Stimulated activated CD8-positive, alpha-beta memory T cell treated with anti-CD3 and anti-CD28 coated beads, Interleukin-15, amount 100 ng/mL, for 1 hour (primary cell): ENCODE measurements at places on chromosomes 2 and 18.

- no peak for DNase-seq
These were observed 71.4 kb upstream of the ITGB6 start for GRCh38 chr2:160271171-160272086.

- DNase-seq: no peak
These were observed 86.8 kb downstream of the ADCYAP1 start for GRCh38 chr18:991441-991840.

DNA sequence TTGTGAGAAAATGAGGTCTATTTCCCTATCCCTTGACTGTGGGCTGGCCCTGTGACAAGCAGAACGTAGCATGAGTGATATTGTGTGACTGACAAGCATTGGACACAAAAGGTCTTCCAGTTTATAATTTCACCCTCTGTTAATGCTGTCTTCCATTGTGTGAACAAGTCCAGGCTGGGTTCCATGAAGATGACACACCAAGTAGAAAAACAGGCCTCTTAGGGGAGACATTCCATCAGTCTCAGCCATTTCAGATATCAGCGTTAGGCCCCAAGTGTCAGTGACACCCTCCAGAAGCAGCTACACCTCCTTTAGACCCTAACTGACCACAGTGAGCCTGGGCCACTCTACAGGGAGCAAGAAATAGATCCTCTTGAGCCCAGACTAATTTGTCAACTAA, 511.3 kb downstream of the FBXO15 start:
- DNase-seq: no peak

GRCh38 chr2:1889099-1889650, 144.9 kb upstream of the PXDN start:
- no peak for DNase-seq

DNA sequence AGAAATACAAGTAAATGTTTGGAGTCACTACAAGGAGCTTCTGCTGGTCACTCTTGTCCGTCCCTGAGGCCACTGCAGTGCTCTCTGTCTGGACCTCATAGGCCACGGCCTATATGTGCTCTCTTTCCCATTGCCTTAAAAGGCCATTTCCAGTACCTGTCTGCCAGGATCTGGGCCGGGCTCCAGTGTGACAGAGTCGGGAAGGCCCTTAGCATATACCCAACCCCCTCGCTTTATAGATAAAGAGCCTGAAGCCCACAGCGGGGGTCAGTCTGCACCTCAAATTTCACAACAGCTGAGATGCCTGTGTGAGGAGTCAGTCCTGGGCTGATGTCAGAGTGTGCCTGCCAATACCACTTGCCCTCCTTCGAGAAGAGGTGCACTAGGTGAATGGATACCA, 39.9 kb downstream of the ADD2 start:
- DNase-seq: no peak

GRCh38 chr2:36461039-36461681, 105.6 kb downstream of the CRIM1 start:
- DNase-seq: no peak

GRCh38 chr2:37561615-37562569, 109.5 kb downstream of the CDC42EP3 start:
- no peak for DNase-seq

DNA sequence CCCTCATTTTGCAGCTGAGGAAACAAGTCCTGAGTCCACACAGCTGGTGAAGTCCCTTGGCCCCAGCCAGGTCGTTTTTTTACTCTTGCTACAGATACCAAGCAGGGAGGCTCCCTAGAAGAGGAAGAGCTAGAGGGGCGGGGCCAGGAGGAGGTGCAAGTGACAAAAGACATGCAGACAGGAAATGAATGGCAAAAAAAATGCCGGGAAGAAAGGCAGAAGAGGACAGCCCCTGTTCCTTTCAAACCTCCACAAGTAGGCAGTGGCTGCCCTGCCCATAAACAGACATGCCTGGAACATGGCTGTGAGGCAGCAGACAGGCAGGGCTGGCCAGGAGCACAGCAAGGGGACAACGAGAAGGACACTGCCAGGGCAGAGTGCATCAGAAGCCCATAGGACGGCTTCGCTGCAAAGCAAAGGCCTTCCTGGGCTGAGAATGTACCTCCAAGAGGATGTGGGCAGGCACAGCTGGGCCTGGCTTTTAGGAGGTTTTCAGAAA, 108.7 kb downstream of the ZBTB7C start:
- no peak for DNase-seq

GRCh38 chr18:75530566-75531211, 103.2 kb upstream of the SMIM21 start:
- DNase-seq: no peak

DNA sequence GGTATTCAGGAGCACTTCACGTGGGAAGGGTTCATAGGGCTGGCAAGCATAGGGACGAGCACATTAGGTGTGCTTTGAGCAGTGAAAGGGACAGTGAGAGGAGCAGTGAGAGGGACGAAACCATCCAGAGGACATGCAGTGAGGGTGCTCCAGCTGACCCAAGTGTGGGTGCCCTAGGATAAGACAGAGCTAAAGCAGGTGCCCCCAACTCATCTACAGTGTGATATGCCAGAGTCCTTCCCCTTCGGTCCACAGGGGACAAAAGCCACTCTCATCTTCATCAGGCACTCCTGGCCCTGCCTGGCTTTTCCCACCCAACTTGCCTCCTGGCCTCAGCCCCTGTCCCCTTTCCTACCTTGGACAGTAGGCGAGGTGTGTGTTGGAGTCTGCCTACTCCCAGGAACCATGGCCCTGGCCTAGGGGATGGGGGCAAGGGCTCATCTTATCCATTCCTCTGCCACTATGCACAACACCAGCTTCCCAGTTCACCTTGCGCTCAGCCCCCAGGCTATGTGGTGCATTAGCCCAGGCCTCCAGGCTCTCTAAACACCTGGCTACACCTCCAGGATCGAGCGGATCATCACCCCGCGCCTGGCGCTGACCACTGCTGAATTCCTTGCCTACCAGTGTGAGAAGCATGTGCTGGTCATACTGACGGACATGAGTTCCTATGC, 16.1 kb upstream of the ANKRD53 start:
- no peak for DNase-seq

GRCh38 chr18:46400449-46400848, 256.6 kb downstream of the LOXHD1 start:
- no peak for DNase-seq

DNA sequence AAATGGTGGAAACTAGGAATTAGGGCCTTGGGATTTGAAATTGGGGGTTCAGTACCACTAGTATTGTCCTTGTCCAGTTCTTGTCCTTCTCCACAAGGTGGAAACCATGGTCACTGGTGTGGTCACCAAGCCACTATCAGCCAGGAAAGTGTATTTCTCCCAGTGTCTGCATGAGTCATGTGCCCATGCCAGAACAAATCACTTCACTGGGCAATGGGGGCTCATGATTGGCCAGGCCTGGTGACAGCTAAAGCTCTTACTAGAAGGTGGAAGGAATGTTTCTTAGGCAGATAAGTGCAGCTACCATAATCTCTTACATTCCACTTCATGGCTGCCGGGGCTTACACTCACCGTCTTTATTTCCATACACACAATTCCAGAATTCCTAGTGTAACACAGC, 124.8 kb upstream of the TACR1 start:
- DNase-seq: no peak

- DNase-seq: no peak
These were observed 135.4 kb upstream of the PIEZO2 start for GRCh38 chr18:11284811-11285210.

- no peak for DNase-seq
These were observed 75.7 kb downstream of the RNF152 start for GRCh38 chr18:61817086-61817485.

GRCh38 chr2:101846973-101847372, 144.8 kb upstream of the IL1R2 start:
- DNase-seq: no peak

DNA sequence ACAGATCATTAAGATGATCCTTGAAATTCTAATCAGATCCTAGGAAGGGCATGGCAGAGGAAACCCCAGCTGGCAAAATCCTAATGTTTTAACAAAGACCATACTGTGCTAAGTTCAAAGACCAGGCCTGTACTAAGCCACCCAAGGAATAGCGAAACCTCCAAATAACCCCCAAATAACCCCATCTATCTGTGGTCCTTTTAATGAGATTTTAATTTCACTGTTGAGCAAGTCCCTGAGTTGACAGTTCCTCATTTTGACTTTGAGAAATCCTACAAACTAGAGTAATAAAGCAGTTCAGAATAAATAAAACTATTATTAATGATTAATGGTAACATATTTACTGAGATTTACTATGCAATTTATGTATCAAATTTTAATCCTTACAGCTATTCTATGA, 259.8 kb downstream of the STK39 start:
- DNase-seq: no peak

- no peak for DNase-seq
These were observed 45.6 kb downstream of the ATOH8 start for GRCh38 chr2:85799215-85799956.

DNA sequence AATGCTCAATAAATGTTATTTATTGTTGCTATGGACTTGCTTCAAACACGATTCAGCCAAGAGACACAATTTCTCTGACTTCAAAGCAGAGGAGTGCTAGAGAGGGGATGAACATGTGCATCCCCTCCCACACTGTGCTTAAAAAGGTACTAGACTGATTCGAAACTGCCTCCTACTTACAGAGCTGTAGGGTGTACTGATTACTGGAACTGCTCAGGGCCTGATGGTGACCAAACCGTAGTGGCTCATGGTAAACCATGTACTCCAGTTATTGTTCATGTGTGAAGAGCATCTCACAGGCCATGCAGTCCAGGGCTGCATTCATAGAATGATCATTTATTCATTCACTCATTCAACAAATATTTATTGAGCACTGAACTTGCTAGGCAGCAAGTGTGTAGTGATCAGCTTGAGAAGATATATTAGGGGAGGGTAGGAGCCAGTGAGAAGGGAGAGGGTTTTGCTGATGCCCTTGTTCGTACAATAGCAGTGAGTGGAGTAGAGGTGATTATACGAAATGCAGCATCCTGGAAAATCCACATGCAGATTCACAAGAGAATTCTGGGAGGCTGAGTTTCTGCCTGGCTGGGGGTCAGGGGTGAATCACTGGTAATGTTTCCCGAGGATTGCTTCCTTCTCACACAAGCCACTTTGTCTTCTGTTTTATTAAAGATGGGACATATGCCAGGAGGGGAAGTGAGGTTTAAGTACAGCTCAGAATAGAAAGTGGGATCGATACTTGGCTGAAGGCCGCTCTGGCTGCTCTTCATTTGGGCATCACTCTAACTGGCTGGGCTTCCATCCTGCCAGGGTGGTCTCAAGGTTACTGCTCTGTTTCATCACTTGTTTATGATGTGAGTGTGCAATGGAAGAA, 245.4 kb downstream of the RAD51AP2 start:
- no peak for DNase-seq

DNA sequence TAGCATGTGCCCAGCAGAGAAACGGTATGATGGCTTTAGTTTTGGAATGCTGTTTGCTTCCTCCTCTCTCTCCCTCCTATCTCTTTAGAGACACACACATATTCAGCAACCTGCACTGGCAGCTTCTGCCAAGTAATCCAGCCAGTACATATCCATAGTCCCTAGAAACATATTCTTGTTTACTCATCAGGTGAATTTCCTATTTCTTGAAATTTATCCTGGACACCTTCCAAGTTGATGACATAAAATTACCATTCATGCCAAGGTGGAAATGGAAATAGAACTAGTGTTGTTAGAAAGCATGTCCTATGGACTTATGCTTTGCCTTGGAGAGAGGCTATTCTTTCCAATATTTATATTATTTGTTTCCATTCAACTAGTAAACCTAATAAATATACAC, 50.9 kb upstream of the RGPD4 start:
- no peak for DNase-seq

GRCh38 chr2:119431976-119432850, 559 bp downstream of the TMEM37 start:
- DNase-seq: no peak

DNA sequence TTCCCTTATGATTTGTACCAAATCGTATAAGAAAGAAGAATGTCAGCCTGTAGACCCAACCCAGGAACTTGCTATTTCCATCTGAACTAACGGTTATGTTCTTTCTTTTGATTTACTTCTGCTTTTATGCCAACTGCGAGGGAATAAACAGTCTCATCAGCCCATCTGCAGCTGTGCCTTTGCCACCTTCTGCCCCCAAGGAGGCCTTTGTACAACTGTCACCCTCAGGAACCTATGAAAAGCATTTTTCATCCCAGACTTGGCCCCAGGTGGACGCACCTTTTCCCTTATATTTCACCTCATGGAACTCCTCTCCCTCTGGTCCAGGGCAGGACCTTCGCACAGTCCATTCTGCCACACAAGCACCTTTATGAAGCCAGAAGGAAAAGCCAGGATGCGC, 109.8 kb downstream of the AOX1 start:
- DNase-seq: no peak

- no peak for DNase-seq
These were observed 155.9 kb downstream of the WDPCP start for GRCh38 chr2:63432373-63432772.

- no peak for DNase-seq
These were observed 60.8 kb downstream of the KYNU start for GRCh38 chr2:142938240-142938639.

- DNase-seq: no peak
These were observed 321.5 kb downstream of the GALNT13 start for GRCh38 chr2:154193246-154193645.

GRCh38 chr2:231923010-231923344, 3.2 kb downstream of the NPPC start:
- DNase-seq: no peak

DNA sequence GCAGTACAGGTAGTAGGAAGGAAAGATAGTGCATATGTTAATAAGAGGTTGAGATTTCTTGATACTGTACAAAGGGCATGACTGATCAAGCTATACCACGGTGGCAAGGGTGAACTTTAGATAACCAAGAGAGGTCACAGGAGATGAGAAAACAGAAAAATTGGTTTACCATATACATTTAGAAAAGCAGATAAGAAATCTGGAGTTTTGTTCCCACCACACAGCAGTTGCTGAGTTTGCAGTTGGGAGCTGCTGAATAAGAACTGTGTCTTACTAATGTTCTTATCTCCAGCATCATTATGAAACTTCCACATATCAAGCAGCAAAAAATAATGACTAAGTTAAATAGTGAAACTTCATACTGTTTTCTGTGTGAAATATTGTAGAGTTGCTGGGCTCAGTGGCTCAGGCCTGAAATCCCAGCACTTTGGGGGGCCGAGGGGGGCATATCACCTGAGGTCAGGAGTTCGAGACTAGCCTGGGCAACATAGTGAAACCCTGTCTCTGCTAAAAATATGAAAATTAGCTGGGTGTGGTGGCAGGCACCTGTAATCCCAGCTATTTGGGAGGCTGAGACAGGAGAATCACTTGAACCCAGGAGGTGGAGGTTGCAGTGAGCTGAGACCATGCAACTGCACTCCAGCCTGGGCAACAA, 12.0 kb upstream of the IMPACT start:
- DNase-seq: no peak

- DNase-seq: no peak
These were observed 365.9 kb upstream of the MEX3C start for GRCh38 chr18:51563396-51563795.

DNA sequence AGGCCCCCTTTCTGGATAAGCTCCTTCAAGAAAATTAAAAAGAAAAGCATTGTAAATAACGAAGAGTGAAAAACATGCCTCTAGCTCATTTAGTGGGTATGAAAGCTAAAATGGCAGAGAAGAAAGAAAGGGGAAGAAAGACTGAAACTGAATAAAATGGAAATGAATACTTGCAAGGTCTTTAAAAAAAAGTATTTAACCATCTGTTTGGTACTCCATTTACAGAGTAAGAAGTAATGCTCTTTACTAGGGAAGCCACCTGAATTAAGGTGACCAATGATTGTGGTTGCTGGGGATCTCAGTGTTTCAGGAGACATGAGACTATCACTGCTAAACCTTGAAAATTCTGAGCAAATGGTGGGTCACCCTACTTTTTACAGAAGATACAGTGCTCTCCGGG, 17.7 kb upstream of the ARL5A start:
- no peak for DNase-seq

GRCh38 chr2:237227592-237228280, 142.0 kb downstream of the COPS8 start:
- no peak for DNase-seq
